Activated T-helper 9 cell treated with anti-CD3 and anti-CD28 coated beads, Interleukin-2, amount 50 U/mL, for 16 hours (primary cell): ENCODE measurements at places on chromosomes 16 and 17.

GRCh38 chr17:28828294-28829040 lies 14.1 kb downstream of the FAM222B start:
- no peak for DNase-seq

- DNase-seq = no peak
These were observed 25.6 kb upstream of the DOC2B start for GRCh38 chr17:206941-207560.

GRCh38 chr17:12410717-12411116 lies 255.0 kb upstream of the MYOCD start:
- no peak for DNase-seq

DNA sequence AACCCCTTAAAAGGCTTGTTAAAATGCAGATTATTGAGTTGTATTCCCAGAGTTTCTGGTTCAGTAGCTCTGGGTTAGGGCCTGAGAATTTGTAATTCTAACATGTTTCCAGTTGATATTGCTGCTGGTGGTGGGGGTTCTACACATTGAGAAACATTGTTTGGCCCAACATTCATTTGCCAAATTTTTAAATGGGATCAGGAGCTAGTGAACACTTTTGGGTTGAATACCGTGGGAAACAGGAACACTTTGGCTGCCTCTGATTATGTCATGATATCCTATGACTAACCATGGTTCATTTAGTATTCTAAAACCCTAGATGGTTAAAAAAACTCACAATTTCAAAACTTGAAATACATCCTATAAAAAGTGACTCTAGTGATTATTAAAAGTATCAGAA lies 89.3 kb downstream of the RPGRIP1L start:
- no peak for DNase-seq

DNA sequence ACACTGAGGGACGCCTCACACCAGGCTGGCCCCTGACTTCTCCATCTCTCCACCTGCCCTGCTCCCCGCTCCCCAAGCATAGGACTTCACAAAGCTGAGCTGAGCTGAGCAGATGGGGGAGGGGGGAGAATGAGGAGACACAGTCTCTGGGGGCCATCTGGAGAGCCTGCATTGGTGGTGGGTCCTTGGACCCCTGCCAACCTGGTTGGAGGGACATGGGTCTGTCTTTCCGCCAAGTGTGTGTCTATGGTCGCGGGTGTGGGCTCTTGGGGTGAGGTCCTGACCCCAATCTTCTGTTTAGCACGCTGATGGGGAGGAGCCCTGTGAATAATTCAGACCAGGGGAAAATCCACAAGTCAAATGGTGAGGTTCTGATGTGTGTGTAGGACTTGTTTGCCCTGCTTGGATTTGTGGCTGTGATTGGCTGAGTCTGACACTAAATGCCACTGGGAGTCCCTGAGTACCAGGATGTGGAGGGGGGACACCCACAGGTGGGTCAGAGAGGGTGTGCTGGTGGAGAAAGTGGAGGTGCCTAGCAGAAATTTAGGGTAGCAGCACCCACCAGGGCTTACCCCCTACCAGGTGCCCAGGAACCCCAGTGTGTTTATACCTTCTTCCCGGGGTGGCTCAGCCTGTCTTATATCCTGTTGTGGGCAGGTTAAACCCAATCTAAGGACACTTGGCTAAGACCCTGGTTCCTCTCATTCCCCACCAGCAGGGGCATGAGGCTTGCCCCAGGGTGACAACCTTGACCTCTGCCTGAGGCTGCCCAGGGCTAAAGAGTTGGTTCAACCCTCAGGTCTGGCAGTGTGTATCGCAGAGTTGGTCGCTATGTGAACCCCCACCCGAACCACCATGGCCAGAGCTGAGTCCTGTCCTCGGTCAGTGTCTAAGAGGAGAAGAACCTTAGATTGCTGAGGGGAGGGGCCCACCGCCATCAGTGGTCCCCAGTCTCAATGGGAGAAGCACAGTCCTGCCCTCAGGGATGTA lies 2.1 kb downstream of the FMNL1 start:
- peak; percentile 46 for DNase-seq
